ENCODE measurements at places on chromosomes 6 and 20. TPM values are rescaled to one million over a fixed set of nuclear protein-coding genes. Genes with fewer than 3 reads are reported as not detected.

The GPR63 gene
- 0.38 TPM for polyA plus RNA-seq

The ITPA gene
- polyA plus RNA-seq: 26.6 TPM

The ARG1 gene
- polyA plus RNA-seq: not detected

The OVOL2 gene
- polyA plus RNA-seq: not detected

The RNF8 gene
- polyA plus RNA-seq: 18.3 TPM

The XKR7 gene
- not detected for polyA plus RNA-seq

The FAM83C gene
- not detected for polyA plus RNA-seq

The PRSS35 gene
- polyA plus RNA-seq: 0.58 TPM

GRCh38 chr6:25506020-25506419 lies 146.0 kb upstream of the SCGN start:
- DNase-seq: no peak

DNA sequence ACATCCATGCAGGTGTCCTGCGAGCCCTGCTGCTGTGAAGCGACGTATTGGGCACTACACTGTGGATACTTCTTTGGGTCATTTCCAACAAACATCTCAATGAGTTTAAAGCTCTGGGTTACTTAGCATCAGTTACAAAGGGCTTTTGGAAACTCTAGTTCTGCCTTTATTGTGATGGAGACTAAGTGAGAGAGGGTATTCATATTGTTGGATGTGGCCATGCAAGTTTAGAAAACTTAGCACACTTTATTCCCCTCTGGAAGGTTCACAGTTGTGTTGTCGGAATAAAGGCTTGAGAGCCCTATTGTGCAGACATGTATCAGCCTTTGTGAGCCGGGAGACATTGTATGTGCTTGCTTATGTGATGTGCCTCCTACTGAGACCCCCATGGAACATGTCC lies 22.1 kb downstream of the DUSP22 start:
- DNase-seq: no peak

- DNase-seq: no peak
Observed at GRCh38 chr6:75326557-75327258, 42.1 kb upstream of the TMEM30A start.

- no peak for DNase-seq
Observed at GRCh38 chr6:32669893-32670292, 3.4 kb upstream of the HLA-DQB1 start.

DNA sequence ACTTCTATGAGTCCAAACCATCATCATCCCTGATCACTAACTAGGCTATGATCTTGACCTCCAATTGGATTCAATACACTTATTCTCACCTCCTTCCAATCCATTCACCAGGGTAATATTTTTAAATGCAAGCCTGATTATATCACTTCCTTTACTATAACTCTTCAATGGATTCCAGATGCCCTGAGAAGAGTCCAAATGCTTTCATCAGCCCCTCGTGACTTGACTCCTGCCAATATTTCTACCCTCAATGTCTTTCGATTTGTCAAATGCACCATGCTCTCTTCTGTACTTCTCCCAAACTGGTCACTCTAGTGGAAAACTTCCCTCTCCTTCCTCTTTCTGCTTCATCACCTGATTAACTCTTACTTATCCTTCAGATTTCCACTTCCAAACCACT lies 70.8 kb downstream of the CD164 start:
- no peak for DNase-seq

- no peak for DNase-seq
Observed at GRCh38 chr6:117555262-117555849, 47.0 kb downstream of the GOPC start.

DNA sequence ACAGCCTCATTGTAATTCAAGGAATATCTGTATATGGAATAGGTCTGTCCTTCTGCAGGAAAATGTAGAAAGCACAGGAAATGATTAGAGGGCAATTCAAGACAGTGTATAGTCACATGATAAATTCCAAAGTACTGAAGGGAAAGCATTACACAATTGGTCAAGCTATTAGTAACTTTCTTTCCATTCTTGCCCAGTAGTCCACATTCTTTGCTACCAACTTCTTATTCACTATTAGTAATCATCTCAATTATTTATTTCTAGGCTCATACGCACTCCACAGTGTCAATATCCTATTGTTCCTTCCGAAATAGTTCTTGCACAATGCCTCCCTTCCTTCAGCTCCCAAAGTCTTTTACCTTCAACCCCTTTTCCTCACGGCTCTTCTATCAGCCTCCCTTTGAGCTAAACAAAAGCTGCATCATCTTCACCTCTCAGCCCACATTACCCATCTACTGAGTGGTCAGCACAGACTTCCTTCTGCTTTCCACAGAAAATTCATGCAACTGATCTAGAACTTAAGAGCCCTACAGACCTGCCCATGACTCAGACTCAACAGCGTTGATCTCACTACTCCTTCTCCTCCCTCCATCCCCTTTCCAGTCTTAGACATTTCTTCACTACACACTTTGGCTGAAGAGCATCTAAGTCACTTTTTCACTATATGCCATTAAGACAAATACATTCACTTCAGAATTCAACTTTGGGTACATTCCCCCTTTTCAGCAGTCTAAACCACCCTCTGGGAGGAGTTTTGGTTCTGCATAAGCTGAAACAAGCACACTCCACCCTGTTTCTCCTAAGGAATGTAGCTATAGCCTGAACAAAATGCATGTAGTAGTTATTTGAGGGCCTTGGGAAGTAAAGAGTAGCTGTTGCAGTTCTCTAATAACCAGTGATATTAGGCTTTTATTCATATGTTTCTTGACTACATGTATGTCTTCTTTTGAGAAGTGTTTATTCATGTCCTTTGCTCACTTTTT lies 157.9 kb downstream of the KIF16B start:
- no peak for DNase-seq

DNA sequence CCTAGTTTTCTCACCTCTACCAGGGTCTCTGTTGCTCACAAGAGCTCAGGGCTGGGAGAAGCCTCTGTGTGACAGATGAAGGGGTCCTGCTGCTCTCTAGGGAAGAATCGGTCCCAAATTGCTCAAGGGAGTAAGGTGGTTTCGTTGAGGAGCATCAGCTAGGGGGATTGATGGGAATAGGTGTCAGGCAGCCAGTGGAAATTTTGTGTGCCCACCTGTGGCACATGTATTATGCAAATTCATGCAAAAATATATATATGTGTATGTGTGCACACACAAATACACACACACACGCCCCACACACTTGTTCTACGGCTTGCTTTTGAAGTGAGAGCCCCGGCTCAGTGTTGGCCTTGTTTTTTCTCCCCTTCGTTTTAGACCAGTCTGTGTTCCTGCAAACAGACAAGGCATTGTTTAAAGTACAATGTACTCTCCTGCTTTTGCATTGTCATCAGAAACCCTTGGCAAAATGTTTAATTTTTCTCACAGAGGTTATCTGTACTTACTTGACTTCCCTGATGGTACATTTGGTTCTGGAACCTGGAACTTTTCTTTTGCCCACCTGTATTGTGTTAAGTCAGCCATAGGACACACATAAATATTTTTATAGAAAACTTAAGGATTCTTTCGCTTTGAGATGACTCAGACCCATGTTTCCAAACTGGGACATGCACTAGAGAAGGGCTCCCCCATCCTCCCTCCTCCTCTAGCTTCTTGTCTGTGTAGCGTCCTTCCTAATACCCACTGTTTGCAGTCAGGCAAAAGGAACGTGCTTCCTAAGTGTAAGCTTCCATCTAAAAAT lies 26.7 kb downstream of the FOXO3 start:
- no peak for DNase-seq

DNA sequence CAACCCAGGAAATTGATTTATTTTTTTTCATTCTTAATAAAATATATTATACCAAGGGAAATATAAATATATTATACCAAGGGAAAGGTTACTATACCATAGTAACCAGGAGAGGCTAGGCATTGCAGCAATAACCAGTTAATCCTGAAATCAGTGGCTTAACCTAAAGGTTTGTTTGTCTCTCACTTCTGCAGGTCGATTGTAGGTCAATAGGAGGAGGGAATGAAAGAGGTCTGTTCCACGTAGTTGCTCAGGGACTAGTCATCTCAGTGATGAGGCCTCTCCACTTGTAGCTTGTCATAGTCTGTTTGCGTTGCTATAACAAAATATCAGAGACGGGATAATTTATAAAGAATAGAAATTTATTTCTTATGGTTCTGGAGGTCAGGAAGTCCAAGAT lies 168.0 kb downstream of the GJA1 start:
- DNase-seq: no peak

- DNase-seq: no peak
Observed at GRCh38 chr6:44470746-44471145, 83.2 kb downstream of the CDC5L start.

- no peak for DNase-seq
Observed at GRCh38 chr20:51380401-51381385, 161.8 kb downstream of the NFATC2 start.

DNA sequence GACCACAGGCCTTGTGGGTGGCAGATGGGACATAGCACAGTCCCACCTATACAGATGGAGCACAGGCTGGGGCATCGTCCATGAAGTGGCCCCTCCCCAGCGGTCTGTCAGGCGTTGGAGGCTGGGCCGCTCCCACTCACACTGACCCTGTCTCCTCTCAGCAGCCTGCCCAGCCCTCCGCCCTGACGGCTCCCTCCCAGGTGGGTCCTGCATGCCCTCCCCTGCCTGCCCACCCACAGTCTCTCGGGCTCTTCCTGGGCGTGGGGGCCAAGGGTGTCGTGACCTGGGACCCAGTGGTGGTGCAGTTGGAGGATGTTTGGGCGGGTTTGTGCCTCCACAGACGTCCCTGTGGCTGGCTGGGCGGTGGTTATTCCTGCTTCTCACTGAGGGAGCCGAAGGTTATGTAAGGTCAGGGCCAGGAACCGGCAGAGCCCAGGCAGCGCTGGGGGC lies 22.3 kb downstream of the COL20A1 start:
- no peak for DNase-seq

DNA sequence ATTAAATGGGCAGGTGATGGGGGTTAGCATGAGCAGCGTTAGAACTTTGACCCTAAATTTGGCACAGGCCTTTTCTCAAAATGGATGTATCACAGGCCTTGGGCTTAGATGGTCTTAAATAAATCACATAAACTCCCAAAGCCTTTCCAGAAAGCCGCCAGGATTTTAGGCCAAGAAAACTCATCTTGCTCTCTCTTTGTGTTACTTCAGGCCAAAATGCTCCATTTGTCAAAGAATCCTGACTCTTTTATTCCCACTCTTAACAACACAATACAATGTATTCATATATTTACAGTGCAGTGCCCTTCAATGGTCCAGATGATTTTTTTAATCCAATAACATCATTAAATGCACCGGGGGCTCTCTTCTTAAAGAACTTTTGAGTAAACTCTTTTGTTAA lies 5.9 kb upstream of the TCP11 start:
- no peak for DNase-seq

- DNase-seq: no peak
Observed at GRCh38 chr6:101663100-101663499, 269.6 kb downstream of the GRIK2 start.

DNA sequence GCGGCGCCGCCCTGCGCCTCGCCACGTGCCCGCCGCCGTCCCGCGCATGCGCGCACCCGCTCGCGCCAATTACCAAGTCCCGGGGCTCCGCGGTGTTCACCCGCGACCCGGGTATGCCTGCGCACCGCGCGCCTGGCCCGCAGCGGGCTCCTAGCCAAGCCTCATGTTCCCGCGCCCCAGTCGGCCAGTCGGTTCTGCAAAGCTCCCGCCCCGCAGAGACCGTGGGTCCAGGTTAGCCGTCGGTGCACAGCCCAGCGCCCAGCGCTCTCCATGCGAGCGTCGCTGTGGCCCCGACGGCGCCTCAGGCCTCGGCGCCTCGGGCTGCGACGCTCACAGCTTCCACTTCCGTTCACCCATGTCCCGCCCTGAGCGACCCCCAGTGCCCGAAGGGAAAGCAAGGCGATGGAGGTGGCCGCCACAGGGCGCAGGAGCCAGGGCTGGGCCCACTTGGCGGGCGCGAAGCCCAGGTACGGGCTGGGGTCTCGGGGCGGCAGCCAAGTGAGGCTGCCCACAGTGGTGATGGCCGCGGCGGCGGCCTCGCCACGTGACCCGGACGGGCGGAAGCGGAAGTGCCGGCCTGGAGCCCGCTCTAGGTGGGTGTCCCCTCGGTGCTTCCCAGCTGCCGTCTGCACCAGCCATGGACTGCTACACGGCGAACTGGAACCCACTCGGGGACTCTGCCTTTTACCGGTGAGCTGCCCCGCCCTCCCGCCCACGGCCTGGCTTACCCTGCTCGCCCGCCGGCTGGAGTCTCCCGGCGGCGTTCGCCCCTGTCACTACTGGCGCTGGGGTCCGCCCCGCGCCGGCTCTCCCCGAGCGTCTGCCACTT lies at the start of the genes PCED1A and VPS16:
Gene PCED1A, minus strand, starts transcription at position 518 of the 829 bp plus-strand sequence. CDS start 743 bp downstream, outside the sequence.
Gene VPS16, plus strand, starts transcription at position 608 of the 829 bp plus-strand sequence. Its CDS starts 30 bp downstream, at position 638.
- DNase-seq: peak; percentile 24

DNA sequence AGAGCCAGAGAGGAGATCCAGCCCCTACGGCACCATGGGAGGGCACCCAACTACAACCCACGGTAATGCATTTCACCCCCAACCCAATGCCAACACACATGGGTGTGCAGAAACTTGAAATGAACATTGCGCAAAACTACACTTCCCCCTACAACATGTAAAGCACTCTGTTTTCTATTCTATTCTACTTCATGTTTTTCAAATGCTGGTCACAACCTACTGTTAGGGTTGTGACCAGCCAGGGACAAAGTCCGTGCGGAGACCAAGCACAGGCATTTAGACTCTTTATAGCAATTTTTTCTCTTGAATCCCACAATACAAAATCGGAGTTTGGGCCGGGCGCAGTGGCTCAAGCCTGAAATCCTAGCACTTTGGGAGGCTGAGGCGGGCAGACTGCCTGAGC lies 90.6 kb downstream of the MRPL14 start:
- no peak for DNase-seq

DNA sequence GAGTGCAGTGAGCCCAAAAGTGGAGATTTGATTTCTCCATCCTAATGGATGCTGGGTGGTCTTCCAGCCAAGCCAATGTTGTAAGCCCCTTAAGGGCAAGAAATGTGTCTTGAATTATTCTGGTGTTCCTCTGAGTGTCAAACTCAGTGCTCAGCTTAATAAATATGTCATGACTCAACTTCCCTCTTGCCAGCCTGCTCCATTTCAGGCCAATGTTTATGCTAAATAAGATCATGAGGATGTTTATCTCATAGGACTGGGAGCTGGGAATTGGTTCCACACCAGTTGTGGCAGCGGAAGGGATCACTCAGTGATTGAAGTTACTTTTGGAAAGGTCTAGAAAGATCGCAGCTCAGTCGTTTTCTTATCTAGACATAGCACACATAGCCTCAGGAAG lies 90.4 kb upstream of the ISM1 start:
- no peak for DNase-seq
